ENCODE measurements at places on chromosomes 7 and 10.

DNA sequence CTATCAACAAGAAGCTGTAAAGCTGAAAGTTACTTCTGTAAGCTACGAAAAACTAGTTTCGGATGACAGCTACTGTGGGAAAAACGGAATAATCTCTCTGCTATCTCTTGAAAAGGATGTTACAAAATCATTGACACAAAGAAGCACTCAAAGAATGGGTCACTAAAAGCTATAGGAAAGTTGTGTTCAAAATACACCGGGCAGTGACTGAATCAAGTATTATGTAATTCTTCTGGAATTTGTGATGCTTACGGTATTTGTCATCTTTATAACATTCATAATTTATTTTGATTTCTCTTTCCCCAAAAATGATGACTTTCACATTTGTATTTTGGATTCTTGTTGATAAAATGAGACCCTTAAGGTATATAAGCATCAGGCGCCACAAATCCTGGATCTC is 112.1 kb upstream of the KLF6 start:
- no peak for DNase-seq

DNA sequence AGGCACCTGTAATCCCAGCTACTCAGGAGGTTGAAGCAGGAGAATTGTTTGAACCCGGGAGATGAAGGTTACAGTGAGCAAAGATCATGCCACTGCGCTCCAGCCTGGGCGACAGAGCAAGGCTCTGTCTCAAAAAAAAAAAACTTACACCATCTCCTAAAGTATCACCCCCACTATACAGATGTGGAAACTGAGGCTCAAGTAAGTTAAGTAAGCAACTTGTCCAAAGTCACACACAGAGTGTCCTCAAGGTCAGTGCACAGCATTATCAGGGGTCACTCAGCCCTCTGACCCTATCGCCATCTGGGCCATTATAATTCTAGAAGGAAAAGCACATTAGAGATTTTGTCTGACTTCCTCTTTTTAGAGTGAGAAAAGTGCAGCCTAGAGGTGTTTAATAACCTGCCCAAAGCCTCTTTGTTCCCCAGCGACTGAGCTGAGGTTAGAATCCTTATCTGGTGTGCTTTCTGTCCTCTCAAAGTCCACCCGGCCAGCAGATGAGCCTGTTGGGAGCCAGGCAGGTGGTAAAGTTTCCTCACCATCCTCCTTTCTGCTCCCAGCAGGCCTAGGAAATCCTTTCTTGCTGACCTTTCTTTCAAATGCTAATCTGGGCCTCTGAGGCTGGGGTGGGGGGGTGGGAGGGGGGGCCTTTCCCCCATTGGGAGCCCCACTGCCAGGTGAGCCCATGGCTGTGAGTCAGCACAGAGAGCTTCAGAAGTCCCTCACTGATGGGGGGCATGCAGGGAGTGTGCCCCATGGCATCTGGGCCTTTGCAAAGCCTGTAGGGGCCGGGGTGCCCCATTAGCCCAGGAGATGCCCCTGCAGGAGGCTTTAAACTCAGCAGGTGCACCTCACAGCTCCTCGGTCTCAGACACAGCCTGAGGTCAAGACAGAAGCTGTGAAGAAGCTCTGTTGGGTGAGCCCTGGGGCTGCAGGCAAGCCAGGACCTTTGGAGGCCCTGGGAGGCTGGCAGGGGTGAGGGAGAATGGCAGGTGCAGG is 12.0 kb upstream of the KCNMA1 start:
- DNase-seq = no peak

GRCh38 chr10:35375091-35375765 is 38.9 kb downstream of the CCNY start:
- no peak for DNase-seq

DNA sequence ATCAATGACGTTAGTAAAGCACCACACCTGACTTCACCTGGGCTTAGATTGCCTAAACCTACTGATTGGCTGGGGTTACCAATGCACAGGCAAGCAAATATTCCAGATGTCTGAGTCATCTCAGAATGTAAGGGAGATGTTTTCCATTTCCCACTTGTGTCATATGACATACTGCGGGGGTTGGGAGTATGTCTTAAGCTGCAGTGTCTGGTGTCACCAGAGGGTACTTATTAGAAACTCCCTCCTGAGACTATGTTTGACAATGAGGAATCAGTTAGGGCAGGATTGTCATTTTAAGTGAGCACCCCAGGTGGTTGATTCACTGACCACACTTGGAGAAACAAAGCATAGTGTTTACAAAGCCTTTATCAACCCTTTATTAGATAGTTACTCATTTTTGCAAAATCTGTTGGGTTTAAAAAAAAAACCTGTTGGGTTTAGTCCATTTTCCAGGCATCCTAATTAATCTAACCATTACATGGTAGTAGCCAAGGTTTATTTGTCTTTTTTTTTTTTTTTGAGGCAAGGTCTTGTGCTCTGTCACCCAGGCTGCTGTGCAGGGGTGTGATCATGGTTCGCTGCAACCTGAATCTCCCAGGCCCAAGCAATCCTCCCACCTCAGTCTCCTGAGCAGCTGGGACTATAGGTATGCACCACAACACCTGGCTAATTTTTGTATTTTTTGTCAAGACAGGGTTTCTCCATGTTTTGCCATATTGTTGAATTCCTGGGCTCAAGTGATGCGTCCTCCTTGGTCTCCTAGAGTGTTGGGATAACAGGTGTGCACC is 72.5 kb downstream of the CDK6 start:
- peak; percentile 39 for DNase-seq

DNA sequence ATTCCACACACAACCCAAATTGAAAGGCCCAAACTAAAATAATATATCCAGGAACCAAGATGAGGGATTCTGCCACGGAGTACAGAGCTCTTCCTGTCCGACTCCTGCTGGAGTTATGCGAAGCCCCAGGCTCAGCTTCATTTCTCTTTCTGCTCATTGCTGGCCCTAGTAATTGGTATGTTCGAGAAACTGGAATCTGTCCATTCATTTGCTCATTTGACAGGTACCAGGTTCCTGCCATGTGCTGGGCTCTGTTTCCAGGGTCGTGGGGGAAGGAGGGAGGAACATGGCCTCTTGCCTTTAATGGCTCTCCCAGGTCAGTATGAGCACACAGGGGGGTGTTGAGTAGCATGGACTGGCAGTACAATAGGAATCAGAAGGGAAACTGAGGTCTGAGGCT is 179.2 kb upstream of the SHH start:
- no peak for DNase-seq

DNA sequence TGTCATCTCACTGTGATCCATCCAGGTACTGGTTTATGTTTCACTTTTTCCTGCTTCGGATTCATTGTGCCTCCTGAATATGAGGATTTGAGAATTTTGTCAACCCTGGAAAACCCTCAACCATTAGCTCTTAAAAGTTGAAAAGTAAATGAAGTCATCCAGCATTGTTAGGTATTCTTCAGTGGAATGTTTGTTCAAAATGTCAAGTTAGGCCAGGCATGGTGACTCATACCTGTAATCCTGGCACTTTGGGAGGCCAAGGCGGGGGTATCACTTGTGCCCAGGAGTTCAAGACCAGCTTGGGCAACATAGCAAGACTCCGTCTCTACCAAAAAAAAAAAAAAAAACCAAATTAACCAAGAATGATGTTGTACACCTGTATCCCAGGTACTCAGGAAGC is 222.1 kb downstream of the NSUN6 start:
- DNase-seq = no peak

- no peak for DNase-seq
Measured at GRCh38 chr10:21057436-21057835, 160.3 kb upstream of the NEBL start.

DNA sequence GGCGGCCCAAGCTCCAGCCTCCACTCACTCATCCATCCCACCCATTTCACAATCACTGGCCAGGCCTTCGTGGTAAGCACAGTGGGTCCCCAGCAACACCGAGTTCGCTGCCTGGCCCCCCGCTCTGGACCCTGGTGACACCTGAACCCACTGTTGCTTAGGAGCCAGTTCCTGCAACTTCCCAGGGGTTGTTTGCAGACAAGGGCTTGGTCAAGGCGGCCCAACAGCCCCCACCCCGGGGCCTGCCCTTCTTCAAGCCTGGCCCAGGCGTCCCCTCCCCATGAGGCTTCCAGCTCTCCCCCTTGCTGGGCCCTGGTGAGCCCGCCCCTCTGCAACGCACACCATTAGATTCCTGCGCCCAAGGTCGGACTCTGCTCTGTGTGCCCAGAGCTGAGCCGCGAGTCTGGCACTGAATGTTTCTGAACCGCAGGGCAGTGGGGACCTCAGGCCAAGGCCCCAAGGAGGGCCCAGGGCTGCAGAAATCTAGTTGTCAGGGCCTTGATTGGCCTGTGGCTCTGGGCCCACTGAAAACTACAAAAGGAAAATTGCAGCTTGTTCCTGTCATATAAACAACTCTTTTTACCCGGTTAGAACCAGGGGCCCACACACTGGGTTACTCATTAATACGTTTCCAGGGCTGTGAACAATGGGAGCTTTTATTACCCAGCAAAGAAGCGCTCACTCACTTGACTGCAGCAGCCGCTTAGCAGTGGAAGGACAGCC is 2.1 kb upstream of the COX19 start:
- no peak for DNase-seq

DNA sequence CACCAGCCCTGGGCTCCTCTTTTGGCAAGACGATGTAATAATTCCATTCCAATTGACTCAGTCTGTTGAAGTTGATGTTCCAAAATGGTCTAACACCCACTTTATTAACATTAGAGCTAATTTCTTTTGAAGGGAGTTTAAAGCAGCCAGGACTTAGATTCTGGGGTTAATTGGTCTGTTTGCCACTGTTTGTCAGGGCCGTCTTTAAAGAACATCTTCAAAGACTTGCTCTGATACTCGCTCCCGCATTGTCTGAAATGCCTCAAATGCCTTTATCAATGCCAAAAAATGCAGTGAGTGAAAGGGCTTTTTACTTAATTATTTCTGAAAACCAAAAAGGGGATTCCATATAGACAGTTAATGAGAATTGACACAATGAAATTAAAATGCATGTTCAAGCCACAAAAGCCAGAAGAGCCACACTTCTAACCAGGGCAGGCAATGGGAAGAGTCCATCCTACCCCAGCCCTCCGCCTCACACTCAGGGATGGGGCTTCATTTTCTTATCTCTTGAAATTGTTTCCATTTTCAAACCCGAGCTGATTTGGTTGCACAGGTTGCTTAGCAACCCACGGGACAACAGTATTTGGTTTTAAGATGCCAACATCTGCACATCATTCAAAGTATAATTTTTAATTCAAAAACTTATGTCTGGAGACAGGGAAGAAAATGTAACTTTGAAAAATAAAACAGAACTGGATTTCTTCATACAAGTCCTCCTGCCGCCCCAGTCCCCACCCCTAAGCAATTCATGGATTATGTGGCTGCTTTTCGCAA is 163.0 kb downstream of the FGFR2 start:
- DNase-seq = no peak

DNA sequence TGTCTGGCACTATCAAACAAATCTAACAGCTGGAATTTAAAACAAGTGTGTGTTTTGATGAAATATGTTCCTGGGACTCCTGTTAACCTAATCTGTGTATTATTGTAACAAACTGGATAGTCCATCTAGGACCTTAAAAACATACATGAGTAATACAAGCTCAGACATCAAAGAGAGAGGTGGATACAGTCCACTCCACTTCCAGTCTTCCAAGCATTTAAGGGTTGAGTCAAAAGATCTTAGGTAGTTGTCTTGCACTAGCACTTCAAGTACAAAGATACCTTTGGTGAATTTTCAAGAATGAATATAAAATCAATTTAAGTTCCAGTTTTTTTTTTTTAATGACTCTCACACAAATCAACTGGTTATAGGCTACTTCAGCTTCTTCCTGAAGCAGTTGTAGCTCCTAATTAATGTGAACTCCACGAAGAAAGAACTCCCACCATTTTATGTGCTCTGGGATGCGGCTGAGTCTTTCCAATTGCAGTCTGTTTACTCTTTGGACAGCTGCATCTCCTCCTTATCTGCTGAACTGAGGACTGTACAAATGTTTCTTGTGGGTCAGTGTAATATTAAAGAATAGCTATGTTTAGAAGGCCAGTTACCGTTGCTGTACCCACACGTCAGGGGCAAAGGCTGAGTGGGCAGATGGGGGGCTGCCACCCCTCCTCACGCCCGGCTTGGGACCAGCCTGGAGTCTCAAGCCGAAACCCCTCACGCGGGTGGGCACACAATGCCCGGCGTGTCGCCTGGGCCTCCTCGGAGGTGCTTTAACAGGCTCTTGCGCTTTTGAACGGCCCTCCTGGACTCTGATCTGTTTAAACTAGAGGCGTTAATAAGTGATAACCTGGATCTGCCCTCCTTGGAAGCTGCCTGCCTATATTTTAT is 2.9 kb upstream of the IGF2BP3 start:
- DNase-seq = peak; percentile 22

DNA sequence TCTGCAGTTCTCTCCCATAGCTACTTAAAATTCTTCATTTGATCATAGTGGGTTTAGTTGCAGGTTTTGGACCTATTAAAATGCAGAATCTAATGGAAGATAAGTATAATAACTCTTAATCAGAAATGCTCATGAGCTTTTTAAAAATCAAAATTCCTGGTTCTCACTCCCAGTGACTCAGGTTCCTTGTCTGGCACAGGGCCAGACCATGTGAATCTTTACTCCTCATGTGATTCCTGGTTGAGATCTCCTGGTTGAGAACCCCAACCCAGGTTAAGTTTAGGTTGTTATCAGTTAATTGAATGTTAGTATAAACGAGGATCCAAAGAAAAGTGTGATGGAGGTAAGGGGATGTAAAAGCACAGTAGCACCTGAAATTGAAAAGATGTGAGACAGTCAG is 17.5 kb upstream of the TRUB1 start:
- no peak for DNase-seq

DNA sequence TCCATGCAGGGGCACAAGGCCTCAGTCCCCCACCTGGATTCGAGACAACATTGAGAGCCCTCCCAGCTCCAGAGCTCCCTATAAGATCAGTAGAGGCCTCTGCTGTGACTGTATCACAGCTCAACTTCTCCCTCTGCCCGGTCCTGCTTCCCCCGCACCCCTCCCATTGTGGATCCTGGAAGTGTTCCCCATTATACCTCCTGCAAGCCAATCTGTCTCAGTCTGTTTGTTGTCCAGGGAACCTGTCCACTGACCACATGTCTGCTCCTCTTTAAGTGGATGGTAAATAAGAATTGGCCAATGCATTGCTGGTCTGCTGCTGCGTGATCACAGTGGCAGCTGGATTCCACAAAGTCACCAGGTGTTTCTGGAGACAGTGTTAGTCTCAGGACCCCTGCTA is 259.7 kb upstream of the HABP2 start:
- no peak for DNase-seq

GRCh38 chr7:148712678-148713329 is 14.1 kb downstream of the CUL1 start:
- no peak for DNase-seq

- no peak for DNase-seq
Measured at GRCh38 chr7:71237945-71238344, 106.0 kb downstream of the GALNT17 start.

DNA sequence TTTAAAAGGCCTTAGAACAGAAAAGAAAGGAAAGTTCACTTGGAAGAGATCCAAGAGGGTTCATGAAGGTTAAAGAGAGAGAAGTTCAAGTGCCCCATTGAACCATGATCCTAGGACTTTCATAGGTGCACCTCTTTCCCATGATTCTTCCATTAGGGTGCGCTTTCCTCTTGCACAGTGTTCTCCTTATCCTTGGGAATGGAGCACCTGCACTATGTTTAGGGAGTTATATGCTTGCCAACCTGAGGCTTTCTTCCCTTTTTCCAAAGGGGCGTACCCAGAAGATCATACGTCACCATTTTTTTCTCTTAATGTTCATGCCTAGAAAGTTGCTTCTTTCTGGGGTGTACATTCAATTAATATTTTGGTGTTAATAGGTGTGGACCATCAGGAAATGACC is 908.0 kb upstream of the SORCS1 start:
- no peak for DNase-seq
